Right lung (tissue), 10 donors: ENCODE measurements at places on chromosomes 1 and 21.

DNA sequence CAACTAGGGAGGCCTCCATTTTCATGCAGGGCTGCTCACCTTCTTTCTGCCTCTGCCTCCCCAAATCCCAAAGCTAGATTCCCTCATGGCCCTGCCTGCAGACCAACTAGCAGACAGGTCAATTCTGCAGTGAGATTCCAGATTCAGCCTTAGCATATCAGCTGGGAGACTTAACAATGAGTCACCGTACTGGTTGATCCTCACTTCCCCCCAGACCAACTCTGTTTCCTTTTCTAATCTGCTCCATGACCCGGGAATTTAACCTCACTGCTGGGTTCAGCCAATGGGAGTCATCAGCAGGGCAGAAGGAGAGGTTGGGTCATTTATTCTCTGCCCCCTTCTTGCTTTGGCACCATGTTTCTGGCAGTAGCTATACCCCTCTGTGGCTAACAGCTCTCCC lies 140.6 kb upstream of the GRIK3 start:
- no peak for DNase-seq

GRCh38 chr1:117836069-117836468 lies 93.4 kb downstream of the GDAP2 start:
- no peak for DNase-seq

DNA sequence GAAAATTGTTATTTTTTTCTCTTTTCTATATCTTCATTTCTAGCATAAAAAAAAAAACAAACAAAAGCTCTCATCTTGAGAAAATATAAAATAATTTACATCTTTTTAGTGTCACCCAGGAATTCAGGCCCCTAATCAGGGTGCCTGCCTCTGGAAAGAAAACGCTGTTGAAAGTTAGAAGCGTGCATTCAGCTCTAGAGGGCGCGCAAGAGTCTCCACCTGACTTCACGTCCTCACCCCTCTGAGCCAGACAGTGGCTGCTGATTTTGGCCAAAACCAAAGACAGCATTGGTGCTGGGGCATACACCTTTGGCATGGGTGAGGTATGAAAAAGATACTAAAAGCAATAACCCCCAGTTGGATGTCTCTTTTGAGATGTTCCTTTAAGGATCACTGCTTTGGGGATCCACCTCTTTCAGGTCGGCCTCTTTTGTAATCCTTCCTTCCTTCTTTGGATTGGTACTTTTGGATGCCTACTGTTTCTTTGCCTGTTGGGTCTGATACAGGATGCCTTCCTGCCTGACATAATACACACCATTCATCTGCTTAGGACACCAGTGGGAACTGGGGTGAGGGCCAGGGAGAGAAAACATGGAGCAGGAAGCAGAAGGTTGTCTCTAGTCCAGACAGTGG lies 77.6 kb upstream of the CHRM3 start:
- peak; percentile 12 for DNase-seq

DNA sequence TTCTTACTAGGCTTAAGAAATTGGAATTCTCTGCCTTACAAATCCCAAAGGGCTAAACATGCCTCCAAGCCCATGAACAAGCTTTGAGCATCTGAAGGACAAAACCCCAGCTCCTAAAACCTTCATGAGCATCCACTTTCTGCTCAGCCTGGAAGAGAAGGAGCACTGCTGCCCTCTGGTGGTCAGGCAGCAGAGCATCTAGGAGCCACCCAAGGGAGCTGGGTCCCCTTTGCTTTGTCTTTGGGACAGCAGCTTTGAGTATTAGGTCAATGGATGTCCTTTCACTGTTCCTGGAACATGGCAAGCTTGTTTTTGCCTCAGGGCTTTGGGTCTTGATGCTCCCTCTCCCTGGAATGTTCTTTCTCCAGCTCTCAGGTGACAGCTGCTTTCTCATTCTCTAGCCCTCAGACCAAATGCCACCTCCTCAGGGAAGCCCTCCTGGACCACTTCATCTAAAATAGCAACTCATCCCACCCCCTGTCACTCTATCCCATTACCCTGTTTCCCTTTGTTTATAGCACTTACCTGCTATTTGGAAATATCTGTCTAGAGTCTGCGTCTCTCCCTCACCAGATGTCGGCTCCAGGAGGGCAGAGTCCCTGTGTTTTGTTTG lies 25.7 kb downstream of the RAB7B start:
- DNase-seq, result peak; percentile 52

DNA sequence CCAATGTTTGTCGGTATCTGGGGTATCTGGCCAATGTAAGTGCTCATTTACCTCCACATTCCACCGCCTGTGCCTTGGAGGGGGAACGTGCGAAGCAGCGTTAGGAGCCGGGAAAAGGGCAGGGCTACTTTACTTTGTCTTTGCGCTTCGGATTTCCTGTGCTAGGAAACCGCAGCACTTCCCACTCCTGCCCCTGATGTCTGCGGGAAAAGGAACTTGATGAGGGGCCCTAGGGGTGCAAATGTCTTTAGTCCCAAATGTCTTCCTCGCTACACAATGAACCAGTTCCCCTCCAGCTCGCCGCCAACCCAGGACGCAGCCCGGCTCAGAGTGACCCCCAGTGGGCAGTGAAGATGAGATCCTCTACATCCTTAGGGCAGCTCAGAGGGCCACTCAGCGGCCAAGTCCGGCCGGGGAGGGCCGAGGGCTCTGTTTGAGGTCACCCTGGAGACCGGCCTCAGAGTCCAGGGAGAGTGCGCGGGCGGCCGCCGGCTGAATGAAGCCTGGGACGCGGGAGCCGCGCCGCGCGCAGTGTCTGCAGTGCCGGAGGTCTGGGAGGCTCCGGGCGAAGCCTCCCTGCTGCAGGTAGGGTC lies at the start of gene DYNLT5:
DYNLT5 (plus strand) TSS at position 460 of the 593 bp plus-strand sequence. CDS start 2,200 bp downstream, outside the sequence.
- DNase-seq, result peak; percentile 55

- DNase-seq, result no peak
Measured at GRCh38 chr1:58524353-58524945, 22.1 kb downstream of the OMA1 start.

DNA sequence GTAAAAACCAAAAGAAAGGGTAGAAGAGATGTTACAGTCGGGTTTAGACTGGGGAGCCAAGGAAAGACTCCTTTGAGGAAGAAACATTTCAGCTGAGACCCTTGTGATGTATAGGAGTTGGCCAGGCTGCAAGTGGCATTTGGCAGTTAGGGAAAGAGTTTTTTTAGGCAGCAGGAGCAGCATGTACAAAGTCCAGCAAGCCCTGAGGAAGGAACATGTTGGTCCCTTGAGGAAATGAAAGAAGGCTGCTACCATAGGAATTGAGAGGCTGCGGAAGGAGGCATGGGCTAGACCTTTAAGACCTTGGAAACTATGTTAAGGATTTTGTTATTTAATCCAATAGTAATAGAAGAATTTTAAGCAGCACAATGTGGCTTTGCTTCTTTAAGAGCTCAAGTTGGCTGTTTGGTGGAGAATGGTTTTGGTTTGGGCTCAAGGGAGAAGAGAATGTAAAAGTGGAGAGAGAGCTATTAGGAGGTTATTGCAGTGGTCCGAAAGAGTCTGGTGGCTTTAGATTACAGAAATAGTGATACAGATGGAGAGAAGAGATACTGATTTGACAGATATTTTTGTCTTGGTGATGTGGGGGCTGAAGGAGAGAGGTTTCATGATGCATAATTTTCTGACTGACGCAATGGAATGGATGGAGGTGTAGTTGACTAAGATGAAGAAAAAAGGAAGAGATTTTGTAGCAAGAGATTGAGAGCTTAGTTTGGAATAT lies 26.6 kb downstream of the SMAP2 start:
- no peak for DNase-seq

- DNase-seq, result no peak
Measured at GRCh38 chr1:201636510-201636971, 97.6 kb downstream of the NAV1 start.

DNA sequence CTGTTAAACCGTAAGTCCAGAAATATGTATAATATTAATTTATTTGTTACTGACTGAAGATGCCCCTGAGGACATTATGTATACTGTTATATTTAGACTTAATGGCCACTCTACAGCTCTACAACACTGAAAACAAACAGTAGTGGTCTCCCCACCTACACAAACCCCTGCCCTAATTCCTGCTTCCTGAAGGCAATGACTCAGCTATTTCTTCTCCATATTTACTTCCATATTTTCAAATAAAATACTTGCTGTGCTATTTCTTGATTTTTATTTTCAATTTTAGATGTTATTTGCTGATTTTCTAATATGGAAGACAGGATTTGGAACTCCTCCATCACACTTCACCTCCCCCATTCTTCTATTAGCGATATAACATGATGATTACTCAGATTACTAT lies 97.6 kb downstream of the PCNX2 start:
- DNase-seq, result no peak

- no peak for DNase-seq
Measured at GRCh38 chr1:228937851-228938536, 202.7 kb downstream of the RHOU start.

DNA sequence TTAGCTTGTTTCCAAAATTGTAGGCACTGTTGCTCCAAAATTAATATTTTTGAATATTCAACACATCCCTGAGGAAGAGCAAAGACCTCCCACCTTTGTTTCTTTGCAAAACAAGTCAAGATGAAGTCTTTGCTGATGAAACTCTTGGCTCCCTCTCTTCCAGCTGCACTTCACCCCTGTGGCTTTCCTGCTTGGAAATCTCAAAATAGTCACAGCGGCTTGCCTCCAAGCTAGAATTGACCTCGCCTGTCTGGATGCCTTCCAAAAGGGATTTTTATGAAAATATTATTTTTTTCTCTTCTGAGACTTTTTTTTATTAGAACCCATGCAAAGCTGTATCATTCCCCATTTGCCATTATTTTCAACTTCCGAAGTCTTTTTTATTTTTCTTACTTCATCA lies 71.1 kb upstream of the MROH9 start:
- no peak for DNase-seq

DNA sequence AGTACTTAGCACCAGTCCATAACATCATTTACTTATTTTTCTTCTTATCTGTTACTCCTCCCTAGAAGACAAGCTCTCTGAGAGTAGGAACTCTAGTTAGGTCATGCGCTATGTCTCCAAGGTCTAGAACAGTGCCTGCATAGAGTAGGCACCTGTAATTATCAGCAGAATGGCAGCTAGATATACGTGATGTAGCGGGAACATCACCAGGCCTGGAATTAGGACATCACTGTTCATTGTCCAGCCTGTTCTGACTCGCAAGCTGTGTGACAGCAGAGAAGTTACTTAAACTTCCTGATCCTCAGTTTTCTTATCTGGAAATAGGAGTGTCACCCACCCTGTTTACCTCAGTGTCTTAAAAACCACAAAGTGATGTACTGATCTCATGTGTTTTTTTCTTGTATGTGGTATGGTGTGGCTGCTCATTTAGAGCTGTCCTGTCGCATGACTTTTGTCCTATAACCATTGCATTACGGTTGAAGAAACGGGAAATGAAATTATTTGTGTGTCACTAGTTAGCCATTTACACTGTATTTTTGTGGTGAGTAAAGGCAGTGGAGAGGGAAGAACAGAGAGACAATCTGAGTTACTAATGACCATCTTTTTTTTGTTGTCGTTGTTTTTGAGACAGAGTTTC lies 37.1 kb upstream of the EXO1 start:
- no peak for DNase-seq

- no peak for DNase-seq
Measured at GRCh38 chr1:205061227-205061626, 18.2 kb downstream of the CNTN2 start.

- DNase-seq, result no peak
Measured at GRCh38 chr1:147515045-147515869, 26.0 kb upstream of the BCL9 start.

GRCh38 chr1:96376846-96377245 lies 344.7 kb upstream of the PTBP2 start:
- no peak for DNase-seq

- DNase-seq, result no peak
Measured at GRCh38 chr1:112247036-112247597, 148.9 kb upstream of the CTTNBP2NL start.

GRCh38 chr1:1770102-1770501 lies 8.2 kb downstream of the NADK start:
- DNase-seq, result no peak

- no peak for DNase-seq
Measured at GRCh38 chr1:192811594-192812239, 2.9 kb downstream of the RGS2 start.

DNA sequence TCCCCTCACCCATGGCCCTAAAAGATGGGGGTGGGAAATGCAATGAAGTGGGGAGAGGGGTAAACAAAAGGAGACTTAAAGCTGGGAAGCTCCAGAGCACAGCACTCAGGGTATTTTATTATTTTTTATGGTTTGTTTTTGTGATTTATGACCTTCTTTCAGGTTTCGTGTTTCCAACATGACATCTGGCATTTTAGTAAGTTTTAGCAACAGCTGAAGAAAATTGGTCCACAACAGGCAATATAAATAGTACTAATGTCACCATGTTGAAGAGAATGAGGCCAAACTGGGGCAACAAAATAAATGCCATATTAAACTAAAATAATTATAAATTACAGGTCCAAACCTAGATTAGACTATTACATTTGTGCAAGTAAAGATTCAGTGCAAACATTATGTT lies 56.3 kb downstream of the TBX15 start:
- DNase-seq, result no peak

DNA sequence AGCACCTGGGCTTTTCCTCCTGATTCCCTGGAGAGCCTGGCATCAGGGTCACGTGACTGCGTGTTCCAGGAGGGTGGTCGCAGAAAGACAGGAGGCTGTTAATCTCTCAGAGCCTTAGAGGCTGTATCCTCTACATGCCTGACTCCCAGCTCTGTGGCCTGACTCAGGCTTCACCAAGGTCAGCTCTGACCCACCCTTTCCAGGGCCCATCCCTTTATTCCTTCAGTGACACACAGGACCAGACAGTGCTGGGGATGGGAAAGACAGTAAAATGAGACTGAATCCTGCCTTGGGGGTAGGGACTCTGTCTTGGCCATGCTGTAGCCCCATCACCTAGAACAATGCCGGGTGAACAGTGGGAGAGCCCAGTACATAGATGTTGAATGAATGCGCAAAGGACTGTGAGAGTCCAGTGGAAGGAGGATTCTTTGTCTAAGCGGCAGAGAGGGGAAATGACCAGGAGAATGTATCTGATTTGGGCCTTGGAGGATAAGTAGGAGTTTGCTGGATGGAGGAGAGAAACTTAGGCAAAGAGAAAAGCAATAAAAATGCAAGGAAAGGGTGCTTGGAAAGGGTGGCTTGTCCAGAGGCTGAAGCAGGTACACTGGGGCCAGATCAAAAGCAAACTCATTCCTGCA lies 33.0 kb downstream of the EPHX1 start:
- DNase-seq, result no peak

DNA sequence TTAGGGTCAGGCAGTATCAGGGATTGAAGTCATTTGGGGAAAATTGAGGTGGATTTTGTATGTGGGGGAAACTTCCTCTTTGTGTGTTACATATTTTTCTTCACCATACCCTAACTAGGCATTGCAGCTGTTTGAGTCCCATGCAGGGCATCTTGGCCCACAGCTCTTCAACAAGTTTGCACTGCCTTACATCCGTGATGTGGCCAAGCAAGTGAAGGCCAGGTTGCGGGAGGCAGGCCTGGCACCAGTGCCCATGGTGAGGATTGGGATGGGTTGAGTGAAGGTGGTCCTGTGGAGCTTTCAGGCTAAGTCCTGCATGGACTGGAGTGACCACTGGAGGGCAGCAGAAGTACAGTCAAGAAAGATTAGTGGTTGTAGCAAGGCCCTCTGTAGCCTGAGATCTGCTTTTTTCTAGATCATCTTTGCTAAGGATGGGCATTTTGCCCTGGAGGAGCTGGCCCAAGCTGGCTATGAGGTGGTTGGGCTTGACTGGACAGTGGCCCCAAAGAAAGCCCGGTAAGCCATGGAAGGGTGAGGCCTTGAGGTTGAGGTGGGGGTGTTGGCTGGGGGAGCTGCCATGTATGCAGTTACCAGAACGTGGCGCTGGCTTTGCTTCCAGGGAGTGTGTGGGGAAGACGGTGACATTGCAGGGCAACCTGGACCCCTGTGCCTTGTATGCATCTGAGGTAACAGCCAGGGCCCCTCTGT lies 2.4 kb downstream of the UROD start:
- DNase-seq, result peak; percentile 63
